ENCODE measurements at places on chromosomes 6 and 20. TPM values are rescaled to one million over a fixed set of nuclear protein-coding genes. Genes with fewer than 3 reads are reported as not detected.

- no peak for DNase-seq
- no peaks in the 10 kb centered on the region for H3K4me1 ChIP-seq
- no peak overlapping the region for H3K4me3 ChIP-seq
- H3K36me3 ChIP-seq = no peaks in the 10 kb centered on the region
- no peak overlapping the region for H3K27ac ChIP-seq
- H3K27me3 ChIP-seq = no peaks in the 10 kb centered on the region
Observed at GRCh38 chr6:89270951-89271721, 44.0 kb downstream of the GABRR2 start.

DNA sequence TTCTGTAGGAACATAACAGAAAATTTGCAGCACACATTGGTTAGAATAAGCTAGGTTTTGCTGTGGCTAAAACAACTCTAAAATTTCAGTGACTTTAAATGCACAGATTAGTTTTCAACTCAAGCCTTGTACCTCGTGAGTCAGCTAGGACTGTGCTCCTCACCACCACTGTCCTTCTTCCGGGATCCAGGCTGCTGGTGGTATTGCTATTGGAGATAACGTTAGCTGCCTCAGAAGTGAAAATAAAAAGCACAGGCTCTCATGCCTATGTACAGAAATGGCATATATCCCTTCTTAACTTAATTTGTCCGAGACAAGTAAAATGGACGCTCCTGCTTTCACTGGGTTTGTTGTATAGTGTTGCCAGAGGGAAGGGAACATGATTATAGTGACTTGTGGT lies 931.1 kb upstream of the EYS start:
- no peaks in the 10 kb centered on the region for H3K4me1 ChIP-seq
- H3K27me3 ChIP-seq = no peaks in the 10 kb centered on the region
- no peak overlapping the region for H3K27ac ChIP-seq
- no peaks in the 10 kb centered on the region for H3K36me3 ChIP-seq
- no peak for DNase-seq

- H3K4me3 ChIP-seq = no peak overlapping the region
- no peaks in the 10 kb centered on the region for H3K27me3 ChIP-seq
- H3K4me1 ChIP-seq = peaks cover 11% of the 10 kb centered on the region
- peak; percentile 44 for DNase-seq
- H3K27ac ChIP-seq = no peak overlapping the region
Observed at GRCh38 chr6:97850458-97851212, 567.6 kb upstream of the MMS22L start.

DNA sequence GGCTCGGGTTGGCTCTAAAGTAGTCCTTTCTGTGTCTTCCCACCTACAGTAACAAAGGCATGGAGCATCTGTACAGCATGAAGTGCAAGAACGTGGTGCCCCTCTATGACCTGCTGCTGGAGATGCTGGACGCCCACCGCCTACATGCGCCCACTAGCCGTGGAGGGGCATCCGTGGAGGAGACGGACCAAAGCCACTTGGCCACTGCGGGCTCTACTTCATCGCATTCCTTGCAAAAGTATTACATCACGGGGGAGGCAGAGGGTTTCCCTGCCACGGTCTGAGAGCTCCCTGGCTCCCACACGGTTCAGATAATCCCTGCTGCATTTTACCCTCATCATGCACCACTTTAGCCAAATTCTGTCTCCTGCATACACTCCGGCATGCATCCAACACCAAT lies 291.2 kb downstream of the ESR1 start:
- H3K27me3 ChIP-seq = no peaks in the 10 kb centered on the region
- H3K27ac ChIP-seq = no peak overlapping the region
- H3K36me3 ChIP-seq = no peaks in the 10 kb centered on the region
- no peaks in the 10 kb centered on the region for H3K4me1 ChIP-seq
- DNase-seq = no peak
- no peak overlapping the region for H3K4me3 ChIP-seq

DNA sequence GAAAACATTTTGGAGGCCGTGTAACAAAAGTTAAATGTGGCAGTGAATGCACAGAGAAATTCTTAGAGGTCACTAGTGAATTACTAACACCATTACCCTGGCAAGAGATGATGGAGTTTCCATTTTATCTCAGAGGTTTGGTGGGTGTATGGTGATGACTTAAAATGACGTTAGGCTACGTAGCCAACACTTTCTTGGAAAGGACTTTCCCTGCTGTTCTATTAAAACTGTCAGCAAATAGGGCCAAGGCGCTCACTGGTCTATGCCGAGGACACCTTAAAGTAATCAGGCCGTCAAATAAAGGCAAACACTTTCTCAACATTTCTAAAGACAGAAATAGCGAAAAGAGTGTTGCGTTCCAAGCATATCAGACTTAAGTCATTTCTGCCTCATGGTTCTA lies 160.8 kb downstream of the GMPR start:
- H3K27ac ChIP-seq = no peak overlapping the region
- peaks cover 6% of the 10 kb centered on the region for H3K4me1 ChIP-seq
- no peaks in the 10 kb centered on the region for H3K27me3 ChIP-seq
- DNase-seq = no peak
- no peak overlapping the region for H3K4me3 ChIP-seq

DNA sequence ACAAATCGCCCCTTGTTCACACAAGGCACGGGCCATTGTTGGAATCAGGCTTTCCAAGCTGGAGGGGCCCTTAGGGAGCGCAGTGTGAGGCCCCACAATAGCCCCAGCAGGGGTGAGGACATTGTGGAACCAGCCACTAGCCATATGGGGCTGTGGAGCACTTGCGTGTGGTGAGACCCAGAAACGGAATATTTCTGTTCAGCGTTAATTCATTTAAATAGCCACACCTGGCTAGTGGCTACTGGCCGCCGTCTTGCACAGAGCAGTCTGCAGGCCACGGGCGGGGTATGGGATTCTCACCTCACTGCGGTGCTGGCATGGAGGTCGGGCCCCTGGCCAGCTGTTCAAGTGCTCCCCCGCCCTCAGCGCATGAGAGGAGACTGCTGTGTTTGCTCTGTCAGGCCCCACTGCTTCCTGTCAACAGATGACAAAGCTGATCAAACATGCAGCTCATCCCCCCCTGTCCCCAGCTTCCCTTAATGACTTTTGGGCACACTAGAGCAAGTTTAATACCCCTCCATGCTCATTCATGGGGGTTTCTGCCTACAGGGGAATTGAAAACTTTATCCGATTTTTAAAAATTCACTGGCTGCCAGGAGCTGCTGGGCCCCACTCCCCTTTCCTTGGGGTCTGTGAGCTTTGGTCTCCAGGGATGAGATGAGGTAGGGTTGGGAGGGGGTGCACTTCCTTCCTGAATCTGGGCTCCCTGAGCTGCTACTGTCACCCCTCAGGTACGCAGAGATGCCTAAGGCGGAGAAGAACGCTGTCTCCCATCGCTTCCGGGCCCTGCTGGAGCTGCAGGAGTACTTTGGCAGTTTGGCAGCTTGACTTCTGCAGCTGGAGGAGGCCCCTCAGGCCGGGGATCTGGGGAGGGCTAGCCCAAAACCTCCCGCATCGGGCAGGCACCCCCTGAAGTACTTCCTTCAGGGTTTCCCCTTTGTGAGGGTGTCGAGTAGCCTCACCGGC lies 13.6 kb downstream of the ITPA start:
- H3K4me1 ChIP-seq = no peaks in the 10 kb centered on the region
- H3K27ac ChIP-seq = peak overlapping the region; percentile 63
- peak; percentile 23 for DNase-seq
- H3K27me3 ChIP-seq = no peaks in the 10 kb centered on the region
- H3K4me3 ChIP-seq = no peak overlapping the region

- no peak for DNase-seq
- no peaks in the 10 kb centered on the region for H3K36me3 ChIP-seq
- no peaks in the 10 kb centered on the region for H3K27me3 ChIP-seq
- H3K27ac ChIP-seq = no peak overlapping the region
- peaks cover 40% of the 10 kb centered on the region for H3K4me1 ChIP-seq
Observed at GRCh38 chr6:131164506-131164905, 29.2 kb downstream of the AKAP7 start.

- H3K27ac ChIP-seq = no peak overlapping the region
- peaks cover 6% of the 10 kb centered on the region for H3K4me1 ChIP-seq
- peak overlapping the region; percentile 75 for H3K4me3 ChIP-seq
- no peak for DNase-seq
Observed at GRCh38 chr6:166999884-167000253, 672 bp downstream of the CEP43 start.

DNA sequence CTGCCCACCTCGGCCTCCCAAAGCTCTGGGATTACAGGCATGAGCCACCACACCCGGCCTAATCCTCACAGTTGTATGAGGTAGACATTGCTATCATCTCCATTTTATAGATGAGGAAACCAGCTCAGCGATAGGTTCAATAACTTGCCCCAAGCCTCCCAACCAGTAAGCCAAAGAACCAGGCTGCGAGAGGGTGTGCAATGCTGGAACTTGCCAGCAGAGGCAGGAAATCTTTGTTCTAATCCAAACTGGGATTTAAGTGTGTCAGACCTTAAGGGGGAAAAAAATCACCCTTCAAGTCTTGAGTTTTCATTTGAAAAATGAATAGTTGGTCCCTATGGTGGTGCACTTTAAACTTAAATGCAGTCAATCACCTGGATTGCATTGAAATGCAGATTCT lies 20.1 kb upstream of the RNGTT start:
- H3K27ac ChIP-seq = no peak overlapping the region
- no peak overlapping the region for H3K4me3 ChIP-seq
- H3K27me3 ChIP-seq = peaks cover 22% of the 10 kb centered on the region
- no peaks in the 10 kb centered on the region for H3K4me1 ChIP-seq
- H3K36me3 ChIP-seq = no peaks in the 10 kb centered on the region

DNA sequence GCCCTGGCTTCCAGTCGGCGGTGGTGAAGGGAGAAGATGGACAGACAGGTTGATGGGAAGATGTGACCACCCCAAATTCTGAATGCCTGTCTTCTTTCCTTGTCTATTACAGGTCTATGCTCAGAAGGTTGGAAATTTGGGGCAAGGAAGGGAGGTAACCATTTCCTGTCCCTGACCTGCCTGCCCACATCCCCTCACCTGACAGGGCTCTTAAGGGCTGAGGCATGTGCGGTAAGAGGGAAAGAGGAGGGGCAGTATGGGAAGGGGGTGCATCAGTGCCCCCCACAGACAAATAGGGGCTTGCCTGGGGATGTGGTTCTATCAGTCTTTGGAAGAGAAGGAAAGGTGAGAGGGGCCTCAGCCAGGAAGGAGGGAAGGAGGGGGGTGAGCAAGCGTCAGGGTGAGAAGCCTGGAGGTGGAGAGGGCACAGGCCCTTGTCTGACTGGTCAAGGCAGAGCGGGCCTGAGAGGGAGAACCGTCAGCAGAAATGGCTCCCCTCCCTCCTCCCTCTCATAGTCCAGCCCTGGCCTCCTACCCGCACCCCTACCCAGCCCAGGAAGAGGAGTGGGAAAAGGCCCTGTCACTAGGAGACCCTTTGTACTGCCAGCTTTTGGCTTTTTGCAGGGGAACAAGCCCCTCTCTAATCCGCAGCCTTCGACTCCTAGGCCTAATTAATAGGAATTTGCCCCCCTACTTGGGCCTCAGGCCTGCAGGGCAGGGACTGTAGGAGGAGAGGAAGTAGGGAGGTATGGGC lies 104.4 kb upstream of the FOXP4 start:
- H3K36me3 ChIP-seq = no peaks in the 10 kb centered on the region
- H3K27me3 ChIP-seq = peaks cover 49% of the 10 kb centered on the region
- H3K4me1 ChIP-seq = peaks cover 37% of the 10 kb centered on the region
- no peak overlapping the region for H3K27ac ChIP-seq
- no peak overlapping the region for H3K4me3 ChIP-seq

SPATS1 gene
- total RNA-seq = not detected

CLDN20 gene
- total RNA-seq = not detected

MACROD2 gene
- total RNA-seq = 2.8 TPM

PRPH2 gene
- total RNA-seq = 0.89 TPM

TSBP1 gene
- total RNA-seq = not detected

ZSWIM3 gene
- total RNA-seq = 8.2 TPM
